ENCODE measurements at places on chromosomes 6 and 20.

- DNase-seq, result no peak
Measured at GRCh38 chr6:136658711-136659110, 108.5 kb upstream of the MAP7 start.

DNA sequence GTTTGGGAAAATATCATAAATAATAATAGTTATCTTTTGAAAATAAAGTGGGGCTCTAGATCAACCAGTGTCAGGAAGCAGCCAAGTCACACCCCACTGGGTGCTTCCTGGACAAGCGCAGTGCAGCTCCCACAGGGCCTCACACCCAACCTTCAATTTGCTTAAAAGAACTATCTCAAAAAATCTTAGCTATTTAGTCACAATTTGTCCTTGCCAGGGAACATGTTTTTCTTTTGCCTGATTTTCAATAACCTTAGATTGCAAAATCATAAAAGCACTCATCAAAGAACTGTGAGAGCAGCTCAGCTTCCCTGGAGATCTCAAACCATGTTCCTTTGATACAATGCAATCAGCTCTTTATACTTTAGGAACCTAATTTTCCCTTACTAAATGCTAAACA is 1.6 kb upstream of the NCOA7 start:
- DNase-seq, result no peak

- DNase-seq, result no peak
Measured at GRCh38 chr6:42969934-42970333, 9.0 kb downstream of the PEX6 start.

DNA sequence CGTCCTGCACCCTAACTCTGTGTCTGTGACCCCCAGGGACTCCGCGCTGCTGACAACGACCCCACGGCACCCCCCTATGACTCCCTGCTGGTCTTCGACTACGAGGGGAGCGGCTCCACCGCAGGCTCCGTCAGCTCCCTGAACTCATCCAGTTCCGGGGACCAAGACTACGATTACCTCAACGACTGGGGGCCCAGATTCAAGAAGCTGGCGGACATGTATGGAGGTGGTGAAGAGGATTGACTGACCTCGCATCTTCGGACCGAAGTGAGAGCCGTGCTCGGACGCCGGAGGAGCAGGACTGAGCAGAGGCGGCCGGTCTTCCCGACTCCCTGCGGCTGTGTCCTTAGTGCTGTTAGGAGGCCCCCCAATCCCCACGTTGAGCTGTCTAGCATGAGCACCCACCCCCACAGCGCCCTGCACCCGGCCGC is 129.0 kb downstream of the TAF4 start:
- DNase-seq, result no peak

- DNase-seq, result no peak
Measured at GRCh38 chr20:21516861-21517565, 3.1 kb upstream of the NKX2-2 start.

GRCh38 chr6:160996131-160996601 is 4.6 kb downstream of the MAP3K4 start:
- DNase-seq, result no peak

GRCh38 chr20:11229772-11230171 is 556.0 kb upstream of the JAG1 start:
- DNase-seq, result no peak

GRCh38 chr6:80333342-80333741 is 226.9 kb downstream of the BCKDHB start:
- no peak for DNase-seq

GRCh38 chr20:37333848-37334318 is 12.1 kb upstream of the SRC start:
- no peak for DNase-seq

GRCh38 chr6:82701341-82701740 is 337.7 kb downstream of the TPBG start:
- DNase-seq, result no peak

DNA sequence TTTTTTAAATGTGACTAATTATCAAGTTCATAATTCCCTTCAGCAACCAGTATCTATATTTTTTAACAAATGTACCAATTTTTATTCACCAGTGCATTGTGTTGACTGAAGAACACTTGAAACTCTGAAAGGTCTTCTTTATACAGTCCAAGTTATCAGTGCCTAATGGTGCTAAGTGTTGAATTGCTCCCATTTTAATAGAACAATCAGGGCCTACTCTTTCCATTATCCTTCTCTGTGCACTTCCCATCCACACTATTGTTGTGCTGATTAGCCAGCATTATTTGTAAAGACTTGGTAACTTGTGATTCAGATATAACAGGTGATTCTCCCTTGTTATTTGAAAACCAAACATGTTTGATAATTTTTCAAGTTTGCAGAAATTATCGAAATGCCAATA is 1209.7 kb upstream of the MAP3K7 start:
- no peak for DNase-seq

- no peak for DNase-seq
Measured at GRCh38 chr6:17905611-17906592, 81.5 kb downstream of the KIF13A start.

DNA sequence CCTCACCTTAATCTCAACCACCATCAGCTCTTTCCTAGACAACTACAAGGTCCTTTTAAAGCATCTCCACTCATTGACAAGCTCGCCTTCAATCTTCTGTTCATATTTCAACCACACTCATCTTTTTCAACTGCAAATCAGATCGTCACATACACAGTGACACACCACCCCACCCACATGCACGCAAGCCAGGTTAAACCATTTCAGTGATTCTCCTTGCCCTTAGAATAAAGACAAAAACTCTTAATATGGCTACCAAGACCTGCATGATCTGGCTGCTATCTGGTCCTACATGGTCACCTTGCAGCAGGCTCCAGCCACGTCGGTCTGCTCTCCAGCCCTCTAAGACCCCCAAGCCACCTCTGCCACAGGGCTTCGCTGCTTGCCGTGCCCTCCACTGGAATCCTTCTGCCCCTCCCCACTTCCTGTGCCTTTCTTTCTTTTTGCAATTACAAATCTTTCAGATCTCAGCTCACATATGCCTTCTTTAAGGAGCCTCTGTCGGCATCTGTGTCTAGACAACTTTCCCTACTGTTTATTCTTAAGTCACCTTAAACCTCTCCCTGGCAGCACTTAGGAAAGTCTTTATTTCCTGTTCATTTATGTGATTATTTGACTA is 507.3 kb upstream of the ARID1B start:
- DNase-seq, result no peak

- no peak for DNase-seq
Measured at GRCh38 chr6:137638926-137639706, 144.9 kb upstream of the OLIG3 start.

DNA sequence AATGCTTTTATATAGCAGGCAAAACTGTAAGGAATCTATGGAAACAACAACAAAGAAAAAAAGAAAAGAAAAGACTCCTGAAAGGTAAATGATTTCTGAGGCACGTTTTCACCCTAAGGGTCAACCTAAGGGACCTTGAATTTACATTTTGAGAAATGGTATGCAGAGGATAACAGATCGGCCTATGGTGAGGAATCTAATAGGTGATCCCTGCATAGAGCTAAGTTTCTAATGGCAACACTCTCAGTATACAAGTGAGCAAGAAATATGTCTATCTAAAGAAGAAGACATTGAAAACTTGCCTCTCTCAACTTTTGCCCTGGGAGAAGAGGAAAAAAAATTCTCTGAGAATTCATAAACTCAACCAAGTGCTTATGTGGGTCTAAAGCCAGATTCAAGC is 18.9 kb upstream of the AKAP7 start:
- DNase-seq, result no peak

- DNase-seq, result no peak
Measured at GRCh38 chr6:131212913-131213312, 77.6 kb downstream of the AKAP7 start.

DNA sequence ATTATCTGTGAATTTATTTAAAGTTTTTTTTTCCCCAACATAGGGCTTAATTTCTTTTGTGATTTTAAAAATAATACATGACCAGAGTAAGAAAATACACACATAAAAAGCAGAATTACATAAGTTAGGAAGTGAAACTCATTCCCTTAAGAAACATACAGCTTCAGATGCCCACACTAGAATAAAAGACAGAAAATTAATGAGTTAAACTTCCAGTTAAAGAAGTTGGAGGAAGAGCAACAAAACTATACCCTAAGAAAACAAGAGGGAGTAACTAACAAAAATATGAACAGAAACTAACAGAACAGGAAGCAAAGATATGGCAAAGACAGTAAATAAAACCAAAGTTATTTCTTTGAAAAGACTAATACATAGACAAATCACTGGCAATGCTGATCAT is 107.6 kb upstream of the CEP85L start:
- DNase-seq, result no peak

All from cortex of kidney (tissue), 1 donor.